Vagina (tissue), 2 donors: ENCODE measurements at places on chromosomes 3 and 15.

GRCh38 chr3:182692695-182693094, 100.6 kb upstream of the ATP11B start:
- no peak for DNase-seq

- DNase-seq: no peak
Measured at GRCh38 chr15:63997715-63998442, 48.4 kb downstream of the DAPK2 start.

GRCh38 chr3:67804089-67804488, 149.7 kb upstream of the SUCLG2 start:
- DNase-seq: no peak

DNA sequence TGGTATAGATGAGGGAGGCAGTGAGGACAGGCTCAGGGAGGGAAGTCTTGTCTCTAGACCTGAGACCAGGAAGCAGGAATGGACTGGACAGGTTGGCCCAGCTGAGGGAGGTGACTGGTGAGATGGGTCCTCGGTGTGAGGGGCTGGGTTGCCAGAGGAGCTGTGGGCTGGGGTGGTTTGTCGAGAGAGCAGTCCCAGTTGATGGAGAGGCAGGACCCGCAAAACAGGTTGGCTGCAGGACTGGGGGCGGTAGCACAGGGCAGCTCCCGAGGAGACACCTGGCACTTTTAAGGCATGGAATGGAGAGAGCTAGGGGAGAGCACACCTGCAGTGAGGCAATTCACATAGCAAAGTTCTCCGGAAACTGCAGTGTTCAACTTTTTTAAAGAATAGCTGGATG, 14.7 kb downstream of the IGF1R start:
- DNase-seq: no peak

DNA sequence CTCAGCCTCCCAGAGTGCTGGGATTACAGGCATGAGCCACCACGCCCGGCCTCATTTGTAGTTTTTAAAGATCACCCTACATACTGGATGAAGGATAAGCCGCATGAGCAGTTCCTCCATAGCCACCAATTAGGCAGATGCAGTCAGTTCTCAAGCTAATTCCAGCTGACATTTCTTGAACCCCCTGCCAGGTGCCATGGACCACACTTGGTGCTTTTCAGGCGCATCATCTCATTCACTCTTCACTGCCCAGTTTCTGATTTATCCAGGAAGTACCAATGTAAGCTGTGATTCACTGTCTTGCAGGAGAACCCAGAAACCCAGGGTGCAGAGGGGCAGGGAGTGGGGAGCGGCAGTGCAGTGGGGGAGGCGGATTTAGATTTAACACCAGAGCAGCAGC, 56.5 kb upstream of the RASA2 start:
- DNase-seq: no peak

GRCh38 chr15:73569361-73569760, 63.8 kb downstream of the NPTN start:
- no peak for DNase-seq

DNA sequence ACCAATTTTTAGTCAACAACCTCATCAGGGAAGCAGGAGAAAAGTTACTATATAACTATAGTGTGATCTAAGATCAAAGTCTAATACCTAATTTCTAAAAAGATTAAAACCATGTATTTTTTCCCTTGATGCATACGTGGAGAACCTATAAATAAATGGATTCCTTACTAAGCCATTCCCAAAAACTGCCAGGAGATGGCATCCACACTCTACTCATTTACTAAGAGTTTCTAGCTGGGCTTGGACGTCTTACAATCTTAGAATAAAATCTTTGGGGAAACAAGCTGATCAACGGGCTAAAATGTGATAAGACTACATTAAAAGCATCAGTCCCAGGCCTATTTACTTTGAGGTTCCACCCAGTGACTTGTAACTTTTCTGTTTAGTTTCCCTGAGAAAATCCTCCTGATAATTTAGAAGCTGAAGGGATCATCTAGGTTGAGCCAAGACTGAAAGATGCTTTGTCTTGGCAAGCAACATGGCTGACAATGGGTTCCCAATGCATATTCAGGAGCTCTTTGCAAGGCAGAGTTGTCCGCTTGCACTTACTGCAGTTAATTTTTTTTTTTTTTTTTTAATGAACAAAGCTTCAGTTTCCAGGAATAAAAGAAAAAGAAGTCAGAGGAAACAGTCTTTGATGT, 85.5 kb upstream of the FGF12 start:
- DNase-seq: no peak

DNA sequence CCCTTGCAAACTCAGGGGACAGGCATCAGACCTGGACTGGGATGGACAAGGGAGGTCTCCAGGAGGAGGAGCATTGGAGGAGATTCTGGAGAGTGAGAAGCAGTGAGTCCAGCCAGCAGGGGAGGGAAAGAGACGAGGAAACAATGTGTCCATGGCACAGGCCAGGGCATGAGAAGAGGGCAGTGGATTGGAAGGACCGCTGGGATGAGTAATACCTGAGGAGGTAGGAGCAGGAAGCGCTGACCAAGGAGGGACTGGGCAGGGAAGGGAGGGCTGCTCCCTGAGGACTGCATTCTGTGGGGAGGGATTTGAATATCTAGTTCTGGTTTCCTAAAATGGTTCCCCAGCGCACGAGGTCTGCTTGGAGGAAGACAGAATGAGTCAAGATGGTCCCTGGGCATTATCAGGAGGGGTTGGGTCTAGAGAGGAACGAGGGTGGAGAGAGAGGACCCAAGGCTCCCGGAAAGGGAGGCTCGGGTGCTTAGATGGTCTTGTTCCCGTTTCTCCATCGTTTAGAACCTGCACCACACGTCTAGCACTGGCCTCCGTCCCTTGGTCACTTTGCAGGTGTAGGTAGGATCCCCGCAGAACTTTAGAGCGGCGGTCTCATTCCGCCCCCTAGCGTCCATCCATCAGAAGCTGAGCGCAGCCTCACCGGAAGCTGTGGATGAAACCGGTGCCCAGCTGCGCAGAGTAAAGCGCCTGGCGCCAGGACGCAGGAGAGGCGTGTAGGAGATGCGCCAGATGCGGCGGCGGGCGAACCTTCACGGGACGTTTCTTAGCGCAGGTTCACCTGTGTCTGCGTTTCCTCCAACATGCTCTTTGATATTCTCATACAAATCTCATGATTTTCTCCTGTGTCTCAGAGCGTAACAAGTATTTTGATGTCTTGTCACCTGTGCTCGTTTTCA, 190.7 kb upstream of the NDN start:
- no peak for DNase-seq

GRCh38 chr3:114743746-114744485, 403.2 kb downstream of the ZBTB20 start:
- DNase-seq: no peak
